Activated CD4-positive, CD25-positive, alpha-beta regulatory T cell (primary cell): ENCODE measurements at places on chromosomes 5 and 9.

GRCh38 chr9:20030671-20031070, 241.8 kb upstream of the SLC24A2 start:
- DNase-seq, result no peak

DNA sequence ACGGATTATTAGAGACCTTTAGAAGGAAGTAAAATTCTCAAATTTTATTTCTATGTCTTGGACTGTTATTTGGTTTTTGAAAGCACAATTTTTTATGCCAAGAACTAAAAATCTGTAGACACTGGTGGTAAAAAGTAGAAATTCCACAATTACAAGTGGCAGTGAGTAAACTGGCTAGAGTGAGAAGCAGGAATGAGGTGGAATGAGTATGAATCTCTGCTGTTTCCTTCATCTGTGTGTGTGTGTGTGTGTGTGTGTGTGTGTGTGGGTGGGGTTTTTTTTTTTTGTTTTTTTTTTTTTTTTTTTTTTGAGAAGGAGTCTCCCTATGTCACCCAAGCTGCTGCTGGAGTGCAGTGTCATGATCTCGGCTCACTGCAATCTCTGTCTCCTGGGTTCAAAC, 94.2 kb downstream of the TLE4 start:
- DNase-seq, result no peak

DNA sequence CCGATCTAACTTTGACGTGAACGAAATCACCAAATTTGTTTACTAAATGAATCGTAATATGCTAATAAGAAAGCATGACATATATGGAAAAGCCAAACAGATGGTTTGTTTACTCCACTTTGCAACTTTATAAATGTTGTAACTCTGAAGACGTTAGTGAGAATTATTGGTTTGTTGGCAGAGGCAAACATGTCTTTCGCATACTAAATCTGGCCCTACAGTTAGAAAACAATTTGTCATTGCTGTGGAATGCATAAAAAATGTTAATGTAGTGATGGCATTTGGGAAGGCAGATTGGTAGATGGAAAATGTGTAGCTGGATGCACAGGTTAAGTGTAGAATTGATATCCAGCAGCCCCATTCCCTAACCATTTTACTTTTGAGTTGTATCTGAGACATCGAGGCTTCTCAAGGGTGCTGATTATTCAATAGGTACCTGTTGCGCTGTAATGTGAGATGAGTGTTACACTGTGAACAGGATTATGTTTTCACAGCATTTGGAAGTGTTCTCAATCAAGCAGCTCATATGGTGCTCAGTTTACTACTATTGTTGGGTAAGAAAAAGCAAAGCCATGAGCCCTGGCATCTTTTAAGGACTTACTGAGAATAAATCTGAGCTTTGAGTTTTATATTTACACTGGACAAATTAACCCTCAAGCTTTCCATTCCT, 444.8 kb downstream of the BNC2 start:
- DNase-seq, result no peak

- no peak for DNase-seq
These were observed 57.9 kb downstream of the DIAPH1 start for GRCh38 chr5:141560725-141561483.

GRCh38 chr5:159094745-159095144, 5.0 kb downstream of the EBF1 start:
- DNase-seq, result peak; percentile 11

DNA sequence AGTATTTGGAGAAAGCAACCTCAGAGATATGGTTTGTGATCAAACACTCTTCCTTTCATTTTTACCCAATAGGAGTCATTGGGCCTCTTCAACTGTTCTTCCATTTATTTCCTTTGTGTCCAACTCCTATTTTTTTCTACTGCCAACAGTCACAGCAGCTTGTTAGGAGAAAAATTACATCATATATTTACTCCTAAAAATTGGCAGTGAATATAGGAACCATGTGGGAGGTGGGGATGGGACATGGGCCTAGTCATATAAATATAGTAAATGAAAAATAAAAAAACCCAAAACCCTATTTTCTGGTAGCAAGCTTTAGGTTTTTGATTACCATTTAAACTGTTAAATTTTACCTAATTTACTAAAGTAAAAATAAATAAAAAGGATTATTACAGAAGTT, 134.9 kb upstream of the MPDZ start:
- DNase-seq, result no peak

- no peak for DNase-seq
These were observed 57.7 kb downstream of the MTMR12 start for GRCh38 chr5:32254881-32255539.

- DNase-seq, result no peak
These were observed 177.8 kb upstream of the MEF2C start for GRCh38 chr5:89060768-89061167.

GRCh38 chr9:105459336-105459735, 11.5 kb downstream of the FSD1L start:
- no peak for DNase-seq

DNA sequence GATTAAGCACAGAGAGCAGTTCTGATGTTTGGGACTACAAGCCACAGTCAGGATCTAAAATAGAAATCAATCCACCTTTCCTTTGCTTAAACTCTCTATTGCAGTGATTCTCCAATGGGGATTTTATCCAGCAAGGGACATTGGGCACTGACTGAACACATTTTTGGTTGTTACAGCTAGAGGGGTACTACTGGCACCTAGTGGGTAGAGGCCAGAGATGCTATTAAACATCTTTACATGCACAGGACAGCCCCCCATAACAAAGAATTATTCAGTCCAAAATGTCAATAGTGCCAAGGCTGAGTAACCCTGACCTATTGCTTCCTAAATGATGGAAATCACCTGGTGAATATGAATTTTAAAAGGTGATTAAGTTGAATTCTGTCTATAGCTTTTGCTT, 12.0 kb downstream of the ZNF622 start:
- DNase-seq, result no peak

- no peak for DNase-seq
These were observed 420.4 kb downstream of the CETN3 start for GRCh38 chr5:89988998-89989655.

GRCh38 chr9:27337833-27338526, 41.0 kb upstream of the EQTN start:
- no peak for DNase-seq

DNA sequence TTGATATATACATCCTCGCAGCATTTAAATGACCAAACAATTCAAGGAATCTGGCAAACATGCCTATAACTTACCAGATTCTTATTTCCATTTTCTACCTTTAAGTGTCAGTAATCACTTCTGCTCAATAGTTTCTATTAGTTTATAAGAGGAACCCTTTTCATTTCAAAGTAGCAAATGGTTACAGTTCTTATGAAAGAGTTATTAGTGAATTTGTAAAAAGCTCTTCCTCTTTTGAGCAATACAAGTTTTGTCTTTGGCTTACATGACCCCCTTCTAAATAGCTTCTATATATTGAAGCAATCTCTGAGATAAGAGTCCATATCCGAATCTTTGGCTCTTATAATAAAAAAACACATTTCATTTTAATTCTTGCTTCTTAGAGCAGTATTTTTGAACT, 42.0 kb downstream of the ELL2 start:
- no peak for DNase-seq

- no peak for DNase-seq
These were observed 8.7 kb downstream of the SETD9 start for GRCh38 chr5:56918054-56918453.
